WTC11 (cell line): ENCODE measurements at places on chromosomes 1 and 21.

GRCh38 chr1:23291706-23292105, 52.4 kb downstream of the HNRNPR start:
- no peak for DNase-seq
- H3K27me3 ChIP-seq = no peaks in the 10 kb centered on the region
- no peak overlapping the region for H3K27ac ChIP-seq

DNA sequence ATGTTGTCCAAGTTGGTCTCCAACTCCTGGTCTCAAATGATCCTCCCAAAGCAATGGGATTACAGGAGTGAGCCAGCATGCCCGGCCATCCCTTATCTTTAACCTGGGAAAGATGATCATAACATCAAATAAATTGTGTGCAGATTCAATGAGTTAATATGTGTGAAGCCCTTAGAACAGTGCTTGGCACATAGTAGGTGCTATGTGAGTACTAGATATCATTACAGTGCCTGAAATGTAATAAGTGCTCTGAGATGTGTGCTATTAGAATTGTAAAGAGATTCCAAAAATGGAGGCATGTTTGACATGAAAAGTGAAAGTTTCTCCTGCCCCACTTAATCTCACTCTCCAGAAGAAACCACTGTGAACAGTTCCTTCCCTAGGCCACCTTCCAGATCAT, 71.8 kb downstream of the RUNX3 start:
- peaks cover 7% of the 10 kb centered on the region for H3K4me1 ChIP-seq
- H3K27ac ChIP-seq = no peak overlapping the region
- DNase-seq = no peak

GRCh38 chr21:27700974-27701614, 734.2 kb upstream of the ADAMTS5 start:
- peak; percentile 81 for DNase-seq
- no peaks in the 10 kb centered on the region for H3K27me3 ChIP-seq
- no peaks in the 10 kb centered on the region for H3K36me3 ChIP-seq
- H3K4me3 ChIP-seq = no peak overlapping the region

DNA sequence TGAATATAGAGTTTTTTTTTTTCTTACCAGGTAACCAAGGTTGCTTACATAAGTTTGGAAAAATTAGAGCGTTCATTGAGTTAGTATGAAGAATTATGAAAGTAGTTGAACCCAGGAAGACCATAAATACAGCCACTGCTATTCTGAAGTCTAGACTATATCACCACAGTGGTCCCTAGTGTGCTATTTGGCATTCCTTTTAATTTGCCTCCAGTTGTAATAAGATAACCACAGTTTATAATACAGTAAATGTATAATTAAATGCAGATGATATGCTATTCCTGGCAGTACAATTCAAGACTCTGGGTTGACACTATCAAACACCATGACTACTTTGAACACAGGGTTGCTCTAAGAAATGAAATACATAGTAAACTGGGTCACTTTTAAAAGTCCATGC, 270.5 kb downstream of the BRINP2 start:
- DNase-seq = no peak
- no peaks in the 10 kb centered on the region for H3K27me3 ChIP-seq
- no peak overlapping the region for H3K27ac ChIP-seq
- no peak overlapping the region for H3K4me3 ChIP-seq

DNA sequence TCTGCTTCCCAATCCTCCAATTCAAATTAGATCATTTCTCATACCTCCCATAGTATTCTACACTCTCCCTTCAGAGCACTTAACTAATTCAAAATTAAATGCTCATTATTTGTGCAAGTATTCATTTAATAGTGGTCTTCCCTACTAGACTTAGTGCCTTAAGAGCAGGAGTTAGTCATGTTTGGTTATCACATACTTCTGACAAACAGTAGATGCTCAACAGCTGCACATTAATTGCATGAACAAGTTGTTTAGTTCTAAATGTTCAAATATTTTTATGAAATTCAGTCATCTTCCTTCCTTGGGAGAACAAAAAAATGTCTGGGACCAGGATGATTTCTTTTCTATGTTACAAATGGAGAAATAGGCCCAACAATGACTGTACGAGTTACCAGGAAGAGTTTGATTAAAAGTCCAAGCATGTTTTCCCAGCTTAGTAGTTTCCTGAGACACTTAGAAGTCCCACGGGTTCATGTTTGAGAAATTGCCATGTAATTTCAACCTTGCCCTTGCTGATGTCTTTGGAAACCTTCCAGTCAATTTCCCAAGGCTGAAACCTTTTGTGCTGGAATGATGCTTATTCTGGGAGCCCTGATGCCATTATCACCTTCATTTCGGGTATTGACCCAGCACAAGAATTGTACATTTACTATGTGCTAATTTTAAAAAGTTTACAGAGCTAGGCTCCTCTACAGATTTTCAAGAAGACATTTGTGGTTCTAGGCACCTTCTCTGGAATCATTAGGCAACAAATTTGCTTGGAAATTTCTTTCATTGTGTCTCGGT, 437.9 kb upstream of the PLXNA2 start:
- no peak for DNase-seq
- no peaks in the 10 kb centered on the region for H3K36me3 ChIP-seq
- H3K4me1 ChIP-seq = no peaks in the 10 kb centered on the region

DNA sequence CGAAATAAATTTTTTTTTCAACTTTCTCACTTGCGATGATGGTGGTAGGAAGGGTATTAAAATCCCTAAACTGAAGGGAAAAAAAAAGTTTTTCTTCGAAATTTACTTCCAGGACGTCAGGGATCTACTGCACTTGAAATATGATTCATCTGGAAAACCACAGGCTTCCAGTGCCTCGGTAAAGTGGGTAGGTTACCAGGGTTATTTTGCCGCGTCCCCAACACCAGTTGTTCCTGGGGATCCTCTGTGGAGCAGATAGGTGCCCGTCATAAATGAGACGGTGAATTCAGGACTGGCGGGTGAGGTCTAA, 773 bp downstream of the RABIF start:
- peak overlapping the region; percentile 94 for H3K4me3 ChIP-seq
- peaks cover 31% of the 10 kb centered on the region for H3K4me1 ChIP-seq
- peaks cover 12% of the 10 kb centered on the region for H3K36me3 ChIP-seq
- H3K27ac ChIP-seq = peak overlapping the region; percentile 98

DNA sequence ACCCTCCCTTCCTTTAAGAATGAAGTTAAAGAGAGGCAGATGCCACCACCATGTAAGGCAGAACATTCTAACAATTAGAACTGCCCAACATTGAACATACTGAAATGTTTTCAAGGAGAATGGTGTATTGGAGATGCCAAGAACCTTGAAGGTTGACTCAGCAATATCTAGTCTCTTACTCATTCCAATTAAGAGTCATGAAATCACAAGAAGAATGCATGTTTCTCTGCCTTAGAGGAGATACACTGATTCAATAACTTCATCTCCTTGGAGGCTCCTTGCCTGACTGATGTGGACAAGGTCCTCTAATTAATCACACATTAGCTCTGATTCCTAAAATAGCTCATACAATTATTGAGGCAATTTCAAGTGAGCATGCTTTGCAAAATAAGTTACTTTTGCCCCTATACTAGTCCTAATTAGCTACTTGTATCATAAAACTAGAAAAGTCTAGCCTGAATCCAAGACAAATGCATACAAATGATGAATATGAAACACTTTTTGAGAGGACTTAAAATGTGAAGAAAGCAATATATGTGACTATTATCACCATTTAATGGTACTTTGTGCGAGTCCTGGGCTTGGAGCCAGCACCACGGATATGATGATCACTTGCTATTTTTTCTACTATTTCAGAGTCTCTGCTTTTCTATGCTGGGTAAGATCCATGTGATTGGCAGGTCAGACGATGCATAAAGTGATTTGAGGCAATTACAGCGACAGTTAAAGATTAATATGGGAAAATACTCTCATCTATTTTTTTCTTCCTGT, 114.5 kb downstream of the DSCAM start:
- no peak overlapping the region for H3K4me3 ChIP-seq
- no peaks in the 10 kb centered on the region for H3K36me3 ChIP-seq
- H3K4me1 ChIP-seq = no peaks in the 10 kb centered on the region
- no peaks in the 10 kb centered on the region for H3K27me3 ChIP-seq
- no peak overlapping the region for H3K27ac ChIP-seq

- H3K4me3 ChIP-seq = no peak overlapping the region
- H3K4me1 ChIP-seq = peaks cover 13% of the 10 kb centered on the region
- H3K27ac ChIP-seq = no peak overlapping the region
Observed at GRCh38 chr1:221851336-221851735, 109.4 kb upstream of the DUSP10 start.

DNA sequence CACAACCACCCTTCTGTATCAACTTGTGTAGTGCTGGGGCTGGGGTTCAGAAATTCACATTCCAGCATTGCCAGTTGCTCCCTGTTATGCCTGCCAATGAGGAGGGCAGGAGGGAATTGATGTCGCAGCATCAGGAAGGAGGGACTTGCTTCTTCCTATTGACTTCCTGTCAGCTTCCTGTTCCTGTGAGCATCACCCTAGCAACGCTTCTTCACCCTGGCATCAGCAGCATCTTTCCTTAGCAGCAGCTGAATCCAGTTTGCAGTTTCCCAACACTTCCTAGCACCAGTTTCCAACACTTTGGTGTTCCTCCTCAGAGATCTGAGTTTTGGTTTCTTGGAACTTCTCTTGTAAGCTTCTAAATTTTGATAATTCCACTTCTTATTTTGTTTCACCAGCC, 8.9 kb upstream of the TRIM62 start:
- H3K36me3 ChIP-seq = no peaks in the 10 kb centered on the region
- H3K27me3 ChIP-seq = peaks cover 52% of the 10 kb centered on the region
- no peak for DNase-seq
- H3K27ac ChIP-seq = no peak overlapping the region
- no peak overlapping the region for H3K4me3 ChIP-seq

DNA sequence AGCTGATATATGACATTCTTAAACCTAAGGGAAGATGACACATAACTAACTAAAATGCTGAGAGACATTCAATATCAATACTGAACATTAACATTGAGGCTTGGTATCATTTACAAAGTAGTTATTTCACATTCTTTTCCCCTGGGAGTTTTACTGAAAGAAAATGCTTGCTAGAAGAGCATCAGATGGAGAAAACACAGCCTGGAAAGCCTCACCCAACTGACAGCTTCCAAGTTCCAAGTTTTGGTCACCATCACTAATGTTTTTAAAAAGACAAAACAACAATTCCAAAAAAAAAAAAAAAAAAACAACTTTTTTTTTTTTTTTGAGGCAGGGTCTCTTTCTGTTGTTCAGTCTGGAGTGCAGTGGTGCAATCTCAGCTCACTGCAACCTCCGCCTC, 80.6 kb downstream of the DSCAM start:
- H3K36me3 ChIP-seq = no peaks in the 10 kb centered on the region
- peaks cover 7% of the 10 kb centered on the region; the same call in 1 of the 2 replicates for H3K4me1 ChIP-seq
- no peaks in the 10 kb centered on the region for H3K27me3 ChIP-seq
- H3K27ac ChIP-seq = no peak overlapping the region
- DNase-seq = no peak

DNA sequence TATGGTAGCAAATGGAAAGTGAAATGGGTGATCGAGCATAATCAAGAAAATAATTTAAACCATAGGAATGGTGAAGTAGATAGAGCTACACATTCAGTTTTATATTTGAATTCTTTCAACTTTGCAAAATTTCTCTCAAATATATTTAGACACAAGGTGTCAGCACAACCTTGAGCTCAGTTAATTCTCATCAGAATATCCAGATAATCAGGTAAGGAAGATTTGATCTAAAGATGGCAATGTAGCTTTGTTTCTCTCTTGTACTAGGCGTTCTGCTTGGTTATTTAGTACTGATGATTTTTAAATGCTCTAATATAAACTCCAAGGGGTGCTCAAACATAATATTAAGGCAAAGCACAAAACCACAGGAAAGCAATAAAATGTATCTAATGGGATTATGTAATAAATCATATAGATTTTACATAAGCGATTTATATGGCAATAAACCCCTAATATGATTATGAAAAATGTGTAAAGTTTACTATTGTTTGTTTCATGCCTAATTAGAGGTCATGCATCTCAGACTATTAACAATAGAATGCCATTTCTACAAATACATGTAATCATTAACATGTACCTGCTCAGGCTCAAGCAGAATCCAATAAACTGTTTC, 32.4 kb upstream of the SERTAD4 start:
- DNase-seq = no peak
- H3K4me3 ChIP-seq = no peak overlapping the region
- H3K36me3 ChIP-seq = no peaks in the 10 kb centered on the region
- H3K4me1 ChIP-seq = no peaks in the 10 kb centered on the region

GRCh38 chr1:201266774-201267173, 16.5 kb upstream of the PKP1 start:
- H3K36me3 ChIP-seq = no peaks in the 10 kb centered on the region
- H3K27ac ChIP-seq = no peak overlapping the region
- H3K4me3 ChIP-seq = no peak overlapping the region
- no peaks in the 10 kb centered on the region for H3K27me3 ChIP-seq
- no peak for DNase-seq

DNA sequence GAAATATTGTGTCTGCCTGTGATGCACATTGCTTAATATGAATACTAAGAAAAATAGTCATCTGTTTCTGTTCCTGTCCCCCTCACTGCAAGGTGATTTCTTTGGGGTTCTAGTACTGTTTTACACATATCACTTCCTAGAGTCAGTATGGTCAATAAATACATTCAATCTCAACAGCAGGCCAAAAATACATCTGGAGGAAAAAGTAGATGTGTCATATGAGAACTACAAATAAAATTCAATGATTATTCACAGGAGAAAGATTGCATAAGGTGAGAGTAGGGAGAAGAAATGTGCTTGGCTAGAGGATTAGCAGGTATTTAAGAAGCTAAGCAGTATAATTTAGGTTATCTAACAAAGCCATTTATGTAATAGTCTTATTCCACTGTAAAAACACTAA, 45.3 kb upstream of the SAMSN1 start:
- peaks cover 10% of the 10 kb centered on the region for H3K4me1 ChIP-seq
- H3K27me3 ChIP-seq = peaks cover 2% of the 10 kb centered on the region; the same call in 1 of the 2 replicates
- H3K27ac ChIP-seq = no peak overlapping the region

DNA sequence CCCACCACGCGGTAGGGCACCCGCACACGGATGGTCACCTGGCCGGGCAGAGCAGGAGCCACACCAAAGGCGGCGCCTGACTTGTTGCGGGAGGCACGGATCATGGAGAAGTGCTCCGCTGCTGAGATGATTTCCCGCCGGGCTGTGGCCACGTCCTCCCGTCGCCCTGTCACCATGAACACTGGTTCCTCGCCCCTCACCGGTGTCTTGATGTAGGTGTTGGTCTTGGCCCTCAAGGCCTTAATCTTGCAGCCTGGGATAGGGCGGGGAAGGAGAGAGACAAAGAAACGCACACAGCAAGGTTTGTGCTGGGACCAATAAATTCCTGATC, 4.9 kb downstream of the MEX3A start:
- H3K36me3 ChIP-seq = peaks cover 8% of the 10 kb centered on the region
- peak overlapping the region; percentile 96 for H3K4me3 ChIP-seq
- H3K4me1 ChIP-seq = peaks cover 74% of the 10 kb centered on the region

DNA sequence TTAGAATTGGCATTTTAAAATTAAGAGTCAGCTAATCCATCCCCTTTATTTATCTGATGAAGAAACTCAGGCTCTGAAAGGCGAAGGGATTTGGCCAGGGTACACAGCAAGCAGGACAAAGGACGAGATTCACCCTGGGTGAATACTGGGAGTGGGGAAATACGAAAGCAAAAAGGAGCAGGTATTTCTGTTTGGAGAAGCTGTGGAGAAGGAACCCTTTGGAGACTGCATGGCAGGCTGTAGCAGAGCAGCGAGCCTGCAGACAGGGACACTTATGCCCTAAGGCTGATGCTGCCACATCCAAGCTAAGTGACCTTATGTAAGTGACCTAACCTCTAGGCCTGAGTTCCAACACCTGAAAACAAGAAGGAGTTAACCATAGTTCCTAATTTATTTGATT, 207.2 kb upstream of the C1orf87 start:
- H3K4me3 ChIP-seq = no peak overlapping the region
- H3K4me1 ChIP-seq = peaks cover 13% of the 10 kb centered on the region
- H3K27ac ChIP-seq = no peak overlapping the region
- no peak for DNase-seq
- H3K27me3 ChIP-seq = no peaks in the 10 kb centered on the region
